ENCODE measurements at places on chromosomes 6 and 20.
A peak's percentile ranks its signal among the peaks of the same experiment; 100 is the strongest.

GRCh38 chr6:10136636-10137035 lies 278.2 kb downstream of the TFAP2A start:
- DNase-seq: no peak

DNA sequence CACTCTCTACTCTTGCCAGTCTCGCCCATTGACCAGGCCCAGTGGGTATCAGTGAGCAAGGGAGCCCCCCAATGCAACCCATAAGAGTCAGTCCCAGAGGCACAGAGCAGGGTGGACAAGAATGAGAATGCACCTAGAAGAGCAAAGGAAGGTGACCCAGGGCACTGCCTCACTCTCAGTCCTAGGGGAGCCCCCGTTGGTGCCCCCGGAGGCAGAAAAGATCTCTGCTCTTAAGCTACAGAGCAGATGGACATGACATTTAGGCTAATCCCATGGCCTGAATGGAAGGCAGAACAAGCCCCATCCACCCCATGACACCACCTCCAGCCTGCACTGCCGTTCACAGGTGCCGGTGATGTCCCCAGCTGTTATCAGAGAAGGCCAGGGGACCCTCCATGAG lies 50.7 kb upstream of the PLEKHG1 start:
- no peak for DNase-seq

- DNase-seq: no peak
Observed at GRCh38 chr20:1897965-1898464, 2.8 kb downstream of the SIRPA start.

DNA sequence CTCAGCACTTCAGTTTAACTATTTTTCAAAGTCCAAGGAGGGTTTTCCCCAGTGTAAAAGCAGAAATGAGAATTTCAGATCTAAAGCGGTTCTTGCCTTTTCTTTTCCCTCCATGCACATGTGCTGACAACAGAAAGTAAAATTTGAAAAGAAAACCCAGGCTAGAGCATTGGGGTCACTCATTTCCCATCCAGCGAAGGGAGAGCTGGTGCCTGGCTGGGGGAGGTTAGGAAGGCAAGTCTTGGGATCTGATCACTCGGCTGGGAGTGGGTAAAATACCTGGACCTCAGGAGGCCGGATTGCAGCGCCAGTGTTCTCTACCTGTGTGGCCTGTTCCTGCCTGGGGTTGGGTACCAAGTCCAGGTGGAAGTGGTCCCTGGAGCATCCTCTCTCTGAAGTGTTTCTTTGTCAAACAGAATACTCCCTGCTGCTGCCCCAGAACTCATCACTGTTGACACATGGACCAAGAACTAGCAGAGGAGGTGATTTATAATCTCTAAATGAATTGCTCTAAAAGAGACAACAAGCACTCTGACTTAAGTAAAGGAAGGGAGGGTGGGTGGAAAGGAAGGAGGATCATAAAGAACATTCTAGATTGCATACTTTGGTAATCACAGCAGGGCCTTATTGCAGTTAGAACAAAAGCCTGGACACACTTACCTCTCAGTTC lies 136.0 kb downstream of the MTHFD1L start:
- no peak for DNase-seq

DNA sequence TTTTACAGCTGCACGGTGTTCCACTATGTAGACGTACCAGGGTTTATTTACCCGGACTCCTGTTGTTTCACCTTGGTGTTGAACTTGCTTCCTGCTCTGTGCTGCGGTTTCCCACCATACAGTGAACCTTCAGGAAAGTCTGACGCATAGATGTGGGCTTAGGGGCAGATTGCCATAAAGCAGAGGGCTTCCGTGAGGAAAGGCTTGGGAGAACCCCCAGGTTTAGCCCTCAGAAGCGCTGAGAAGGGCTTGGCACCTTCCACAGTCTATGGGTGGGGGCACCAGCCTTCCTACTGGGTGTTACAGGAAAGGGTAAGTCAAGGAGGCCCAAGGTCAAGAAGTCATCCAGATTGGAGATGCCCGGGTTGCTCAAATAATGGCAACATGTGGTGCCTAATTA lies 19.2 kb upstream of the MRPS18A start:
- DNase-seq: no peak

- DNase-seq: no peak
Observed at GRCh38 chr6:16769131-16769985, 8.1 kb upstream of the ATXN1 start.

GRCh38 chr6:106757267-106757666 lies 127.9 kb downstream of the QRSL1 start:
- DNase-seq: no peak

GRCh38 chr20:53413186-53413631 lies 180.4 kb downstream of the ZNF217 start:
- DNase-seq: peak; percentile 45

DNA sequence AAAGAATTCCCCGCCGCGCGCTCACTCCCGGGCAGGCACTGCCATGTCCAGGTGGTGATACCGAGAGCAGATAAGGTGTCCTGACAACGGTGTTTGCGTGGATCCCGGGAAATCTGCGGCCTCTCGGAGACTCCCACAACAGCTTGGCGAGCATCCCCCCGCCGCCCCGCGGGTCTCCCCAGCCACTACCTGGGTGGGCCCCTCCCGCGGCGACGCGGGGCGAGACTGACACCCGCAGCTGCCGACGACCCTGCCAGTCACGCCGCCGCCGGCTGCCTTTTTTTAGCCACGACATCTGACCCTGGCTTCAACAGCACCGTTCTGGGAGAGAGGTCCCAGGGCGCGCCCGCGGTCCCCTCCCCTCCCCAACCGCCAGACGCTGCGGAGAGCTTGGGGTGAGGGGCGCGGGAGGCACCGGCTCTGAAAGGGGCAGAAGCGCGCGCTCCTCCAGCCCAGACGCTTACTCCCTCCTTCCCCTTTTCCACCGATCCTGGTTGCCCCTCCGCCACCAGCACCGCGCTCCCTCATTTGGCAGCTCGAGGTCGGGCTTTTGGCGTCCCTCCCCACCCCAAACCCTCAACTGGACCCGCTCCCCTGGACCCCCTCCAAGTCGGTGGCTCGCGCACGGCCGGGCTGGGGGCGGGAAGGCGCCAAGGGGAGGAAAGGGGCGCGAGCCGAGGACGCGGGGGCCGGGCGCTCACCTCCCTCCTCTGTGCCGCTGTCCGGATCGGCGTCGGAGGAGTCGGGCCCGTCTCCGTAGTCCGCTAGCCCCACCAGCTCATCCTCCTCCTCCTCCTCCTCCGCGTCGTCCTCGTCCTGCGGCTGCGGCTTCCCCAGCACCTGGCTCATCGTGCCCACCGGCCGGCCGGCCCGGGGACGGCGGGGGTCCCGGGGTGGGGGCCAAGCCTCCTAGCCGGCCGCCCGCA lies 665 bp downstream of the RRAGD start:
- no peak for DNase-seq

DNA sequence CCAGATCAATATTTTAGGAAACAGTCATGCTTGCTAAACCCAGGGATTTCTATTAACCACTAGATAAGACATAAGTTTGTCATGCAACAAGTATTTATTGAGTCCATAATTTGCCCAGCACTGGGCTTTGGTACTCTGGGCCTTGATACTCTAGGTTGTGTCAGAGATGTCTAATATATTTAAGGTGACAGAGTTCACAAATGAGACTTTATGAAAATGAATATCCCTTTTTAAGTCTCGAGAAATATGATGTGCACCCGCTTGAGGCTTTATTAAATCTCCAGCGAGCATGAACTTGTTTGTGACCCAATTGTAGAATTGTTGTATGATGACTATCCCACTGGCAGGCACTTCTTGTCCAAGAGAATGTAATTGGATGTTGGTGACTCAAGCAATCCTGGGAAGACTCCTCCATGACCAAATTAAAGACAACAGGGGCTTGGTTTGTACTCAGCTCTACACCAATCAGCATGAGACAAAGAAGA lies 109.2 kb downstream of the ESR1 start:
- no peak for DNase-seq

GRCh38 chr6:64932486-64932885 lies 774.5 kb downstream of the EYS start:
- no peak for DNase-seq

GRCh38 chr6:157063176-157063905 lies 260.0 kb downstream of the TMEM242 start:
- DNase-seq: no peak

Data from mesothelial cell of epicardium (in vitro differentiated cells).